ENCODE measurements at places on chromosomes 7 and 10.
A peak's percentile ranks its signal among the peaks of the same experiment; 100 is the strongest.

- no peak for DNase-seq
Observed at GRCh38 chr7:97858221-97858620, 14.0 kb downstream of the ASNS start.

DNA sequence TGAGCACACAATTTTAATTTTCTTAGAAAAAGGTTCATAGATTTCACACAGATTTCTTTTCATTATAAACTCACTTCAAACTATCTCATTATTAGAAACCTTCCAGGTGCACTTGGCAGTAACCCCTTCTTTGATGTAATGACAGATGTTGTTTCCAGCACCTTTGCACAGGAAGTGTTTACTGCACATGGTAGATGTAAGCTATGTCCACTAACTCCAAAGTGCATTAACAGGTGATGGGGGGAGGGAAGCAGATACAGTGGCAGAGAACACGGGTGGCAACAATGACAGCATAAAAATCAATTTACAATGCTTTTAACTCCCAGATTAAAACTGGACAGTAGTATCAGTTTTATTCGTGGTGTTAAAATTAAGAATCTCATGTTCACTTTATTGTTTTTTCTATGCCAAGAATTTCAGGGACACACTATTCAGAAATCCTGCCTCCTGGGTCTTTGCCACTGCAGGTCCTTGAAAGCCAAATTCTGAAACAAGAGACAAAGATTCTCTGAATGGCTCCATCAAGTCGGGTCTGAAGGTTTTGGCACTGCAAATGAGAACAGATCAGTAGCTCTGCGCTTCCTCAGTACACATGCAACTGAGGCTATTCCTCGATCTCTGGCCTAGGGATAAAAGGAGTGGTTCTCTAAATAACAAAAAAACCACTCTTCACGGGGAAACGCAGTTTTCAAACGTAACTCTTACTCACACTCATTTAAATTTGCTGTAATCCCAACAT, 187.7 kb downstream of the JAZF1 start:
- no peak for DNase-seq

- peak; percentile 59 for DNase-seq
Observed at GRCh38 chr7:73879977-73880681, 19.2 kb downstream of the TMEM270 start.

- DNase-seq: no peak
Observed at GRCh38 chr7:128399991-128400390, 9.8 kb downstream of the IMPDH1 start.

- no peak for DNase-seq
Observed at GRCh38 chr7:48025624-48026023, 3.3 kb downstream of the SUN3 start.

DNA sequence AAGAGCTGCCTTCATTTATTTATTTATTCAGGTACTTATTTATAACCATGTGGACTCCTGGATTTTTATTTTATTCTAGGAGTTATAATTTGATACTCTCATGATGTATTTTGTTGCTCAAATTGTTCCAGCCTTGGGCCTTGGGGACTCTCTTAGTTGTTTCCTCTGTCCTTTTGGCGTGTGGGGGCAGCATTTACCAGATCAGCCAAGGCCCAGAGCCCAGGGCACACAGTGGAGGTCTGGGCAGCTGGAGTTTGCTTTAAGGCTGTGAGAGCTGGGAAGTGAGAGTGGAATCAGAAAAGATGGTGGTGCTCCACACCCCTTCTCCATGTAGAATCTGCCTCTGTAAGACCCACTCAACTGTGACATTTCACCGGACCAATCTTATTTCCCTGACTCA, 398.9 kb downstream of the RPS24 start:
- no peak for DNase-seq

DNA sequence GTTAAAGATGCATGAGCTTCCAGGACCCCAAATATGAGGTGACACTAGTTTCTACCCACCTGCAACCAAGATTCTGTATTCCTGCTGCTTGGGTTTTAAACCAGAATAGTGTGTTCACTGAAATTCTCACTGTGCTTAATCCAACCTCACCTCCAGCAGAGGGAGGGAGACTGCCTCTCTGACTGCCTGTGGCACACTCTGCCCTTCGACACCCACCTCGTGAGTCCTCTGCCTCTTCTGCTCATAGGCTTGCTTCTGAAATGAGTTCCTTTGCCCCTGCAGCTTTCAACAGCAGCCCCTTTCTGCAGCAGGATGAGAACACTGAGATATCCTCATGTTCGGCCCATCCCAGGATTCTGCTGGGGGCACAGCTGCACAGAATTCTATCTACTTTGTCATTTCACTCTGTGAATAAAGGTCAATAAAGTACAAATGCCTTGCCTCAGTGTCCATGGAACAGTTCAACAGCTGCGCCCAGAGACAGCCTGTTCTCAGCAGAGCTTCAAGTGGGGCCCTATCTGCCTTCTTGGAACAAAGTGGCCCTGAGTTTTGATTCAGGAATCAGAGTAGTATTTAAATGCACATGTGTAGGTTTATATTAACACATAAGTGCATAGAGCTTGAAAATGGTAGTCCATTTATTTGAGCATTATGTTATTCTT, 632.5 kb downstream of the TNS3 start:
- no peak for DNase-seq

DNA sequence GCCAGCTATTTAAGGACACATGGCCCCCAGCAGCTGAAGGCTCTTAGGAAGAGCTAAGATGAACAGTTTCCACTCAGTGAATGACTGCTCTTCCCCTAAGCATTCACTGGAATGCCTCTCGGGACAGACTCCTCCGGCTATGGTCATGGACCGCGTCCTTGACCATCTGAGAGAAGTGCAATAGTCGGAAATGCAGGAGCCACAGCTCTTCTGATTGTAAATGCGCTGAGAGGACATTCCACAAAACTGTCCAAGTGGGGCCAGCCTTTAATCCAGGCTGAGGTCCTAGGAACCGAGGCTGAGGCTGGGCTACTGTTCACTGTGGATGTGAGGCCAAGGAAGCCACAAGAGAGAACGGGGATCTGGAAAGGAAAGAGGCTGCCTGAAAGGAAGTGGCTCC, 162.0 kb upstream of the TMEM72 start:
- DNase-seq: no peak

- DNase-seq: no peak
Observed at GRCh38 chr7:1232103-1232466, 587 bp upstream of the UNCX start.

GRCh38 chr7:24717247-24717622, 40.0 kb downstream of the GSDME start:
- DNase-seq: no peak
